Inflammatory macrophage treated with lipopolysaccharide for 1 hour (primary cell): ENCODE measurements at places on chromosomes 3 and 15.

DNA sequence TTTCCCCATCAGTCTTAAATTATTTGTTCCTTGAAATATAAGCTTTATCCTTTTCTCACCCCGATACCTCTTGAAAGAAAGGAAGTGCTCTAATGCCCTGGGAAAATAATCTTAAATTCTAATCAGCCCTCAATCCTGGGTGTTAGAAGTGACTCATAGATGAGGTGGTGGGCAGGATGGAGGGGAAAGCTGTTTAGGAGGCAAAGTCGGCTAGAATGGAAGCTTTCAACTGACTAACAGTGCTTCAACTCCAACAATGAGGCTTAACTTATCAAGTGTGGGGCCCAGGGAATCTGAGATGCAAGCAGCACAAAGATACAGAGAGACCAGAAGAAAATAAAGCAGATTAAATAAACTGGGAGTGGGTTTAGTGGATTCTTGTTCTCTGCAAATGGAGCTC is 175.8 kb downstream of the EPHB1 start:
- DNase-seq: no peak

GRCh38 chr3:127915115-127915936 is at the start of gene KBTBD12:
Gene KBTBD12, plus strand, starts transcription at chr3:127915232. Its CDS starts 7,830 bp downstream, at chr3:127923062.
- DNase-seq: no peak

GRCh38 chr3:113174801-113175485 is 36.4 kb upstream of the BOC start:
- DNase-seq: peak; percentile 18

GRCh38 chr3:5186858-5187155 is 700 bp upstream of the EDEM1 start:
- peak; percentile 42 for DNase-seq

GRCh38 chr3:159604151-159604581 is 384.5 kb upstream of the IL12A start:
- no peak for DNase-seq

GRCh38 chr3:126159476-126159875 is 20.9 kb downstream of the ALDH1L1 start:
- DNase-seq: no peak

- peak; percentile 35 for DNase-seq
Measured at GRCh38 chr15:39438260-39438659, 142.6 kb upstream of the THBS1 start.

- no peak for DNase-seq
Measured at GRCh38 chr3:19399836-19400235, 251.5 kb downstream of the KCNH8 start.

- DNase-seq: no peak
Measured at GRCh38 chr3:63470745-63471144, 181.7 kb upstream of the SNTN start.

GRCh38 chr3:69271098-69271497 is 114.8 kb downstream of the FRMD4B start:
- no peak for DNase-seq

DNA sequence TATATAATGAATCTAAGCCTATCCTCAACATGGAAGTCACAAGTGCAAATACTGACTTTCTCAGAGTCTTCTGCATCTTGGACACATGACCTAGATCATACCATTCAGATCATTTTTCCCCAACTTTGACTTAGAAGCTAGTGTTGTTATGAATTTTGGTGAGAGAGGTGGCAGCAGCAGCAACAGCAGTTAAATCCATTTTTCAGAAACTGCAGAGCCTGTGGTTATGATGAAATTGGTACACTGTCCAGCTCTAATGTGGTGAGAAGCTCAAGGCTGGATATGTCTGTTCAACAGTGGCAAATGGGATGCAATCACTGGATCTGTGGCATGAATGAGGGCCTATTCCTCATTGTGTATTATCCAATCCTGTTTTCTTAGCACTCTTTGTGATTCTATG is 290.1 kb upstream of the SATB1 start:
- no peak for DNase-seq

DNA sequence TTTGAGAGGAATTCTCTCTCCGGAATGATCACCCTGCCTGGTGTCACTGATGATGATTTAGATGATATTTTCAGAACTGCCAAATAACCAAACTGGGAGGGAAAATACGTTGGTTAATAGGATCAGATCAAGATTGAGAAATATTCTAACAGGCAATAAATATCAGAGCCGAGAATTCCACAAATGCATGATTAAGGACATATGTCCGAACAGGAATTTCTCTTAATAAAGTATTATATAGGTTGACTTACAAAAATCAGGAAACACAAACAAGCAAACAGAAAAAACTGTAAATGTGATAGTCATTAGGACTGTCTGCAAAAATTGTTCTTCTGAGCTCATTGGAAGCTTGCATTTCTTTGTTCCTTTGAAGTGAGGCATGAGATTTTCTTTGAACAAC is 75.1 kb upstream of the PHLDB2 start:
- DNase-seq: no peak

- no peak for DNase-seq
Measured at GRCh38 chr3:38601956-38602550, 47.4 kb downstream of the SCN5A start.

- DNase-seq: peak; percentile 42
Measured at GRCh38 chr3:143236226-143236964, 116.8 kb downstream of the CHST2 start.

DNA sequence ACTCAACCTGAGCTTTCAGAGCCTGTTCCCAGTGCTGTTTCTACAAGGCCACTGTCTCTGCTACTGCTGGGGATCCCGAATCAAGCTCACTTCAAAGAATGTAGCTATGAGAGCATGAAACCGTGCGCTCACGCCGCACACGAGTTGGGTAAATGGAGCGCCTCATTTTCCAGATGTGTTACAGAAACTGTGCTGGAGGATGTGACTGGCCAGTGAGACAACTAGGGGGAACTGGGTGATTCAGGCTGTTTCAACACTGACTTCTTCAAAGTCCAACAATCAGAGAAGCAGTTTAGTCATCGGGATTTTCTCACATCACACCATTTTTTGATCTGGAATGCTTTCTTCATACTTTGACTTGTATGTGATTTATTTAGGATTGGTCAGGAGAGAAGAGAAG is 3.5 kb downstream of the ZNF710 start:
- DNase-seq: peak; percentile 94

GRCh38 chr3:1696669-1697275 is 401.9 kb upstream of the CNTN4 start:
- DNase-seq: no peak
